ENCODE measurements at places on chromosomes 4 and X.

DNA sequence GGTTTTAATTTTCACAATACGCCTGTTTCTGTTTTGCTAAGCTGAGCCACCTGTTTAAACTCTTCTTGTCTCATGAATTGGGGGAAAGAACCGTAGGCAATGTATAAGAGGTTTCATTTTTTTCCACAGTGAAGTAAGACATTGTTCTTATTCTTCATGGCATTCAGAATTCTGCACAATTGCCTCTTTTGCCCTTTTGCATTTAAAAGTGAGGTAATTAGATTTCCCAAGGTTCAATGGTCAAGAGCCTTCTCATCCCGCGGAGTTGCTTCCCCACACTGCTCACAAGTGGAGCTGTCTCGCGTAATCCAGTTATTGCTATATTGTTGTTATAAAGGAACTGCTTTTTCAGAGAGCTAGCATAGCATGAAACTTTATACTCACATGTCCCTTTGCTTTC is 90.9 kb upstream of the SPRY1 start:
- no peak for DNase-seq

- no peak for DNase-seq
These were observed 119.0 kb downstream of the APBB2 start for GRCh38 chr4:41095192-41095872.

DNA sequence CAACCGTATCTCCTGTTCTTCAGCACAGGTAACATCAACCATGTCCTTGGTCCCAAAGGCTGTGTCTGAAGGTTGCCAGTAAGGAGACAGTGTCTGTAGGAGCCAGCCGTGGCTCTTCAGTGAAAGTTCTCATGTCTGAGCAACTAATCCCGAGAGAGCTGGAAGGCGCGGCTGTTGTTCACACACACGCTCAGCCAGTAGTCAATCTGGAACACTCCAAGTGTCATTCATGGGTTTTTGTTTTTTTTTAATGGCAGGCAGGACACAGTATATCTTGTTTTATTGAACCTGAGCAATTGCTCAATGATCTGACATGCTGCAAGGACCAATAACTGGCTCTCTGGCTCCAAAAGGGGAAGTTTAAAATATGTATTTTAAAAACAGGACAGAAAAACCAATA is 48.4 kb upstream of the MAP3K15 start:
- DNase-seq, result no peak

DNA sequence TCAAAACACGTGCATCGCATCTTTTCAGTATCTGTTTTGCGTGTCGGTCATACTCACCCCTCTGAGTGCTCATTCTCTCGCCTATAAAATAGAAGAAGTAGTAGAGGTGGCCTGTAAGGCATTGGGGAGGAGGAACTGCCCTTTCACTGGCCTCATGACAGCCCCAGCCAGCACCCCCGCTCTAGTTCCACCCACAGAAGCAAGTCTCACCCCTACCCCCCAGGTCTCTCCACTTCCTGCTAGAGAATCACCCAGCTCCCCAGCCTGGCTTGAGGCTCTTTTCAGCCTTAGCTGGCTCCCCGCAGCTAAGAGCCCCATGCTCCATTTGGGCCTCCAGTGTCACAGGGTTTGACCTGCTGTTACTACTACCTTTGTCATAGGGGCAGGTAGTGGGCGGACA is 11.8 kb downstream of the HDAC6 start:
- DNase-seq, result no peak

DNA sequence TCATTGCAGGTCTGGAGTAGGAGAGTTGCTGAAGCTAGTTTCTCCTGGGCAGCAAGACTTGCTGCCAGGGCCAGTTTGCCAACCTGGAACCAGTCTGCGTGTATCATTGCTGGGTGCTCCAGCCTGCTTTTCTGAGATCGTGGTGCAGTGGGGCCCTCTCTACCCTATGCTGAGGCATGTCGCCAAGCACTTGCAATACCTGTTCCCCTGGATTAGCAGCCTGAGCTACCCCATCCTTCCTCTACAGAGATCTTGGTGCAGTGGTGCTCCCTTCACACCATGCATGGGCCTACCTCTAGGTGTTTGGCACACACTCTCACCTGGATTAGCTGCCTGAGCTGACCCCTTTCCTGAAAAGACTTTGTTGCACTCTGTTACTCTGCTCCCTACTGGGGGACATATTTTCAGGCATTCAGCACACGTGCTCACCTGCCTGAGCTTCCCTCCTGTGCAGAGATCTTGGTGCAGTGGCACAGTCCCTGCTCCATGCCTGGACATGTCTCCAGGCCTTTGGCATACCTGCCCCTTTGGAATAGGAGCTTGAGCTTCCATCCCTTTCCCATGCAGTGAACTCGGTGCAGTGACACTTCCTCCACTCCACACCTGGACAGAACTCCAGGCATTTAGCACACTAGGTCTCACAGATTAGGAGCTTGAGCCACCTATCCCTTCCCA is 133.7 kb upstream of the CXCL13 start:
- DNase-seq, result no peak

DNA sequence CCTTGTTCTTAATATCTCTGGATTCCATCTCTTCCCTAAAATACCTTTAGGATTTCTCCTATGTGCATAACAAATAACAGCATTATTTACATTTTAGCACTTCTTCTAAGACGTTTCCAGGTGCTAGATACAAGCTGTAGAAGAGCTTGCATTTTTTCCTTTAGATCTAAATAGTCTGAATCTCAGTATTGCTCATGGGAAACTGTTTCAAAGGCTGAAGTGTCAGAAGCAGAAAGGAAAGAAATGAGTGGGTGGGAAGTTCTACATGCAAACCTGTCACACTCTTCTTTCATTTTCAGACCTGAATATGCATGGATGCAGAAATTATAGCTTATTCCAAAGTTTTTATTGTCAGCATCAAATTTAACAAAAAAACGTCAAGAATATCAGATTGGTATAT is 41.8 kb downstream of the FGF13 start:
- DNase-seq, result no peak

DNA sequence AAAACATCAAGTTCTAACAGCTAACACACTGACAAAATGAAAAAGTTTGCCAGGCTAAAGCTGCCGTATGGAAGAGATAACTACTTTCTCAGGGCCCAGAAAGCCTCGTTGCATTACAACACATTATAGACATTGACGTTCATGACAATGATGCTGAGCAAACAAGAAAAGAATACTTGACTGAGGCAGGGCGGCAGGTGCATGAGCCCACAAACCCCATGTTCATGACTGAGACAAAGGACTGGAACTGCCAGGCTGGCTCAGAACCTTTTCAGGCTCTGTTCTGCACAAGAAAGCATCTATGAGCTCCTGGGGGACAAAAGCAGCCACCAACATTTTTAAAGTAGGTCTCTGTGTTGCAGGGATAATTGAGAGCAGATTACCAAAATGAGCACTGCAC is 13.6 kb downstream of the TLR6 start:
- no peak for DNase-seq

- DNase-seq, result no peak
These were observed 4.2 kb upstream of the OTUD5 start for GRCh38 chrX:48961585-48962091.

DNA sequence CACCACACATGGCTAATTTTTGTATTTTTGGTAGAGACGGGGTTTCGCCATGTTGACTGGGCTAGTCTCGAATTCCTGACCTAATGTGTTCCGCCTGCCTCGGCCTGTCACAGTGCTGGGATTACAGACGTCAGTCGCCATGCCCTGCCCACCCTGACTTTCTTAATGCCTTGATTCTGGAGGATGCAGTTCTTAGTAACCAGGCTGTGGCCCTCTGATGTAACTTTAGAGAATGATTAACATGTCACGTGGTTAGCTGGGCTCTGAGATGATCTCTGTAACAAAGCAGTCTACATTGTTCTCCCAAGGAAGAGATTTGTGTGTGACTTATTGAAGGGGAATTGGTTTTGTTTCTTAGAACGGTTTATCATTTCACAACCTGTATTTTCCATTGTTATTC is 30.6 kb downstream of the ANK2 start:
- peak; percentile 74 for DNase-seq

- peak; percentile 4 for DNase-seq
These were observed 2023.0 kb upstream of the AGA start for GRCh38 chr4:179465131-179465797.

DNA sequence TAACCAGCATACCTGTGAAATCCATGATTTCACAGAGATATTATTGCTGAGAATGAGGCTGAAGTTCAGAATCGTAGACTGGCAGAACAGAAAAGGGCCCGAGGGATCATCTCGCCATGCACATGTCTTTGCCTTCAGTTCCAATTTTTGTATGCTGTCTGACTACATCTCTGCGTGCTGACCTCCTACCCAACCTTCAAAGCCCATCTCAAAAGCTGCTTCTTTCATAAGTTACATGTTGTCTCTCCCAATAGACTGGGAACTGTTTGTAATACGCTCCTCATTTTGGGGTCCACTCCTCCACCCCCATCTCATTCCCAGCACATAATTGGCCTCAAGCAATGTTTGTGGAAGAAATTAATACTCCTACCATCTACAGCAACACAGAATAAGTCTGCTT is 78.2 kb downstream of the RTL5 start:
- no peak for DNase-seq

GRCh38 chrX:39479856-39480255 is 617.9 kb downstream of the BCOR start:
- DNase-seq, result no peak

DNA sequence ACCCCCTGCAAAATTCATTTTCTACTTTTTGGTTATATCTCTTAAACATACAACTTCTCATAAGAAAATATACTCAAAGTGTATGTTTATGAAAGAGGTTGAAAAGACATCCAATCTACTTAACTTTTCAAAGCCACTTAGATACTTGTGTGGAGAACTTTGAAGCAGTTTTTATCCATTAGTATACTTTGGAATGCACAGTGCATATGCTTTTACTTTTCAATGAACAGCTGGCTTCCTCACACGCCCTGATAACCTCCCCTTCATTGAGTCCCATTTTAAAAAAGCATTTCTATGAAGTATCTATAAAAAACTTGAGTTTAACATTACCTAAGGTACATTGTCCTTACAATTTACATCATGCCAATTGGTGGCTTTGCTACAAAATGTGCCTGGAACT is 73.8 kb downstream of the VEGFC start:
- no peak for DNase-seq

GRCh38 chrX:132226169-132226568 is 6.9 kb upstream of the RAP2C start:
- DNase-seq, result no peak

DNA sequence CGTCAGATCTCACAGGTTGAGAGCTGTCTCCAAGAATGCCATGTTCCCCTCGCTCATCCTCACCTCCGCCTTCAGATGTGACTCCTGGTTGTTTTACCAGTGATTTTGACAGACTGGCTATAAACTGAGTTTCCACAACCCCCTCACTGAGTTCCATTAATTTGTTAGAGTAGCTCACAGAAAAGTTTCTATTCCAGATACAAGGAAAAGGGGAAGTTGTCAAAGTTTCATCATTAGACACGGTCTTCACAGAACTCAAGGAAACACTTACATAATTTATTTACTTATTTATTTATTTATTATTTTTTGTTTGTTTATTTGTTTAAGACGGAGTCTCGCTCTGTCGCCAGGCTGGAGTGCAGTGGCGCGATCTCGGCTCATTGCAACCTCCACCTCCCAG is 55.7 kb upstream of the IQSEC2 start:
- DNase-seq, result no peak

DNA sequence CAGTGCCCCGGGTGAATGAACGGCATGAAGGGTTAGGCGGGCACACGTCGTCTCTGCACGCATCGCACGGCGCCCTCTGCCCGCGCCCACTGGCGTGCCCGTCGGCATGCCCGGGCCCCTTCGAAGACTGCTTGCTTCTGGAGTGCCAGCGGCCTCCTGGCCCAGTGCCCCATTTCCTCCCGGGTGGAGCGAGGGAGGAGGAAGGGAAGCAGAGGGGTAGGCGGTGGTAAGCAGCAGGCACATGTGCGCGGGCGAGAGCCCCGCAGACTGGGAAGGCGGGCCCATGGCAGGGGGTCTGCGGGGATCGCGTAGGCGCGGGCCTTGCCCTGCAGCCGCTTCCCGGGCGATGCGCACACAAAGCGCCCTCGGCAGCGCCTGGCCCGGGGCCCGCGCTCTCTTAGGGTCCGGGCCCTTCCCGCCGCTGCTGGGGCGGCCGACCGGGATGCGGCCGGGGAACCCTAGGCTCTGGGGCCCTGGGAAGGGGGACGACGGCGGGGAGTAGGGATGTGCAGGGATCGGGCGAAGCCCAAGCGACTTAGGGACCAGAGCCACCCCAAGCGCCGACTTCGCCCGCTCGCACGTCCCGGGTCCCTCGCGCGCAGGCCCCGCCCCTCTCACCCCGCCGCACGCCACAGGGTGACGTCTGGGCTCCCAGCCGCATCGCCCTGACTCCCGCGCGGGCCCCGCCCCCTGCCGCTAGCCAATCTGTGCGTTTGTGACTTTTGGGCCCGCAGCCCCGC is 866 bp upstream of the EMD start:
- no peak for DNase-seq

DNA sequence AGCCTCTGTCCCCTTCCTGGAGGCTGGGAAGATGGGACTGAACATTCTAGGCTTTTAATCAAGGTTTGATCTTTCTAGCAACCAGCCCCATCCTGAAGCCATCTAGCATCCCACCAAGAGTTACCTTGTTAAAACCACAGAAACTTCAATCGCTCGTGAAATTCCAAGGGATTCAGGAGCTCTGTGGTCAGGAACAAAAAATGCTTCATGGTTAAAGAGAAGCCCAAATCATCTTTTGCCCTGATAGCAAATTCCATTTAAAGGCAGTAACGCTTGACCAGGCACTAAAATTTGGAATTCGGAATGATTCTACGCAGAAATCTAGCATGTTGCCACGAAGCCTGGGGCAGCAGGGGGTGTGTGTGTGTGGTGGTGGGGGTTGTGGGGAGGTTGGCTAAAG is 47.8 kb downstream of the CASP6 start:
- DNase-seq, result peak; percentile 17

- DNase-seq, result no peak
These were observed 226.0 kb downstream of the VEGFC start for GRCh38 chr4:176566769-176567168.

GRCh38 chrX:149568701-149569296 is 18.5 kb downstream of the MAGEA9B start:
- no peak for DNase-seq

- no peak for DNase-seq
These were observed 127.3 kb downstream of the EFHC2 start for GRCh38 chrX:44216171-44216570.

DNA sequence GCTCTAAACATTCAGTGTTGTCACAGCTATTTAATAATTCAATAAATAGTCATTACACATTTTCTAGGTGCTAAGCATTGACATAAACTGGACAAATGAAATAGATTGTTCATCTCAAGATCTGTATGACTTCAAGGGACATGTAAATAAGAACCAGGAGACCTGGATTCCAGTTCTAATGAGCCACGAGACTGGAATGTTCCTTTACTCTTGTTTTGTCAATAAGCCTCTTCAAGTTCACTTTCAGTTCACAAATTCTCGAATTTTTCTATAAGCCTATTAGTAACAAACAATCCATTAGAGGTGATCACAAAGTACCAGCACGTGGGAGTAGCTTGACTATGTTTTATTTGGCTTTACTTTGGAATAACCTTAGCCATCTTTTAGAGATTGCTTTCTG is 514.0 kb upstream of the SMIM31 start:
- DNase-seq, result no peak

GRCh38 chrX:41142130-41142910 is 57.1 kb downstream of the USP9X start:
- DNase-seq, result no peak
